ENCODE measurements at places on chromosomes 3 and 15.

DNA sequence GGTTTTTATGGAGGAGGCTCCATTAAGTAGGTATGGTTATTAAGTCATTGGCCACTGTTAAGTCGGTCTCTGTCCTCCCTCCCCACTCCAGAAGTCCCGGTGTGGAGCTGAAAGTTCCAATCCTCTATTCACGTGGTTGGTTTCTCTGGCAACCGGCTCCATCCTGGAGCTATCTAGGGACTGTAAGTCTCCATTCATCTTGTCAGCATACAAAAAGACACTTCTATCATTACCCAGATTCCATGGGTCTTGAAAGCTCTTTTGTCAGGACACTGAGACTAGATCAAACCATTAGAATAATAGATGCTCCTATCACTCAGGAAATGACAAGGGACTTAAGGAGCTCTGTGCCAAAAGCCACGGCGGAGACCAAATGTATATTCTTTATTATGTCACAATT lies 110.3 kb downstream of the PIK3CB start:
- DNase-seq, result no peak

- no peak for DNase-seq
Observed at GRCh38 chr3:98921957-98922356, 20.5 kb upstream of the DCBLD2 start.

DNA sequence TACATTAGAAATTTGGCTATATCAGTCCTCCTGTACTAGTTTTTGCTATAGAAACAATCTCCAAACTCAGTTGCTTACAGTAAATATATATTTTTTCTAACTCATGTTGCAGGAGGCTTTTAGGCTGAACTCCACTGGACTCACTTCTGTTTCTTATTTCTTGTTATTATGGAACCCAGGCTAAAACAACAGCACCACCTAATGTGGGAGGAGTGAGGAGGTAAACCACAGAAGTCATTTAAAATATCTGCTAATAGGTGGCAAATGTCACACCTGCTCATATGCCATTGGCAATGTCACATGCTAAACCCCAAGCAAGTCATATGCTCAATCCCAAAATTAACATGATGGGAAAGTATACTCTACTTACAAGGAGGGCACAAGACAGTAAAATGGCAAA lies 462.2 kb downstream of the PLOD2 start:
- DNase-seq, result no peak

GRCh38 chr3:11276901-11277300 lies 4.7 kb downstream of the ATG7 start:
- DNase-seq, result no peak

- no peak for DNase-seq
Observed at GRCh38 chr3:138070006-138070405, 45.4 kb downstream of the DZIP1L start.

DNA sequence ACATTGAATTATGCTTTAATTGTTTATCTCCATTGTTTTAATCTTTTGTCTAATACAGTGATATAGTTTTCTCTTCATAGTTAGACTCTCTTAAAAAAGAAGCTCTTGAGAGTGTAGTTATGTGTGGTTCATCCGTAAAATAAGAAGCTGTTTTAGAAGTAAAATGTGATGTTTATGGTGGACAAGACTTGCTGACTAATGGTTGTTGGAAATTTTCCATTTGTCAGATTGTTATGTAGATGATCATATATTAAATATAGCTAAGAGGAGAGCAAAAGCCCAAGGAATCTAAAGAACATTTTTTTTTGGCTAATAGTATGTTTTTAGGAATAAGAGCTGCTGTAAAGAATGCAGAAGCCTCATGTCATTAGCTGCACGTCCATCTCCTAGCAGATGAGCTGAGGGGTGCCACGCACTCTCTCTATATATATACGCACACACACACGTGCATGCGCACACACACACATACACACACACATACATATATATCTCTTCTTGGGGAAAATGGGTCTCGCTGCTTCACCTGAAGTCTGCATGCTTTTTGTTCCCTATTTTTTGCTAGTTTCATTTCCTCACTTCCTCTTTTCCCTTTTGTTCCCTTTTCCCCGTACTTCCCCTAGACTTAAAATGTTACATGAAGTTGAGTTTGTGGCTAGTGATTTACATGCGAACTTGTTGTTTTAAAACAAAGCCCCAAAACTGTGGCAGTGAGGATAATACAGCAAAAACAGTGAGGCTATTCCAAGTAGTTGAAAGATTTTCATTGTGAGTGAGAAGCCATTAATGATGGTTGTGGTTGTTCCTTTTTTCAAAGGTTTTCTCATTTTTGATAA lies 107.8 kb downstream of the MBNL1 start:
- DNase-seq, result no peak

DNA sequence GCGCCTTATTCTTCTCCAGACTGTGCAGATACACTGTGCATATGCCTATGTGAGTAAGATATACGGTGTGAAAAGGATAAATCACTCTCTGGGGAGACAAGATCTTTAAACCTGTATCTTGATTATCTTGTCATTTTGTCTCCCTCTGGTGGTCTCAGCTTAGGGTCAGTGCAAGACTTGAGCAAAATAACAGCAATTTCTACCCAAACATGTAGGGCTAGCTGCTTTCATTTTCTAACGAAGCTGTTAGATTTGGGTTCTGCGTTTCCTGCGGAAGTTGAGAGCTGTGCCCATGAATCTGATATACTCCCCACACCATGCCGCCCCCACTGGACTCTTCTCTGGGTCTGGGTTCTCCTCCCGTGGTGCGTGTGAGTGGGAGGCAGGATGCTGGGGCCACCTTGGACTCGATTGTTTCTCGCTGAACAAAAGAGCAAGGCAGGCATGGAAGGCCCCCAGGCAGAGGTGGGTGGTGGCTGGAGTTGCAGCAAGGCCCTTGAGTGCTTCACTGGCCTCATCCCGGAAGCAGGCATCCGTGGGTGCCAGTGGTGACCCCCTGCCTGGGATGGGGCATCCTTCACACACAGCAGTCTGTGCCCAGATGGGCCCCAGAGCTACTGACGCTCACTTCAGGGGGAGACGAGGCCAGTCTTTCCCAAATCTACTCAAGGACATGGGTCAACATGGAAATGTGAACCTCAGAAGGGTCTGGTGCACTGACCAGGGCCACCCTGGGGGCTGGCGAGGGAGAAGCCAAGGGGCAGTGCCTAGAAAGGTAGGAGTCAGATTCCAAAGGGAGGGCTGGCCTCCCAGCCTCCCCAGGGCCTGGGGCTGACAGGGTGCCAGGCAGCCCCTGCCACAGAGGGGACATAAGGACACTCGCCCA lies 179.6 kb downstream of the NSMCE3 start:
- DNase-seq, result no peak
